ENCODE measurements at places on chromosomes 3 and 15.

GRCh38 chr3:47301456-47301855, 18.7 kb downstream of the KLHL18 start:
- DNase-seq, result no peak

DNA sequence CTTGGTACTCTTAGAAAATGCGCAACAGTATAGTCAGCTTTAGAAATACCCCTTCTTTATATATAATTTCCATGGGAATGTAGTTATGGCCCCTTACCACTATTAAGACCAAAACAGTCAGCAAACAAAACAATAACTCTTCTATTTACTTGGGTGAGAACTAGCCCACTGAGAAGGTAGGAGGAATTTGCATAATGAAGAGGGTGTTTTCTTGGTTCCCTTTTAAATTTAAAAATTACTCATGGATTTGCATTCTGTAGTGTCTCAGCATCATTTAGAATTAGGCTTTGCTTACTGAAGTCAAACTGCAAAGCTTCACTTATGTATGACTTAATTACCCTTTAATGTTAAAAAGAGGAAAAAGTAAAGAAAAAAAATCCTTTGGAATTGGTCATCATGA, 350.8 kb downstream of the PTPRG start:
- DNase-seq, result no peak

DNA sequence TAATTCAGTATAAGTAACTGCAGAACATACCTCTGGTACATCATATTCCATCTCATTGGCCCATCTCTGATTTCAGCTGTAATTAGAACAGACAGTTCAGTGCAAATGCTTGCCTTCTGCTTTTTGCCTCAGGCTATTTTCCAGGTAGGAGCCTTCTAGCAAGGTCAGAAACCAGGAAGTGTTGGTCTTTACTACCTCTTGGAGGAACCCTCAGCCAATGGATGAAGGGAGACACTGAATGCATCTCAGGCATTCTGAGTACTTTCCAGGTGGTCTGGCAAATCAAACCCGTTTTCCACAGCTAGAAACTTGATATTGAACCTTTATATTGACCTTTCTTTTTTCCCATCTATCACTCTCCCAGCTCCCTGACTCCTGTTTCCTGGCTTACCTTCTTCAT, 348.5 kb upstream of the SOX2 start:
- no peak for DNase-seq

DNA sequence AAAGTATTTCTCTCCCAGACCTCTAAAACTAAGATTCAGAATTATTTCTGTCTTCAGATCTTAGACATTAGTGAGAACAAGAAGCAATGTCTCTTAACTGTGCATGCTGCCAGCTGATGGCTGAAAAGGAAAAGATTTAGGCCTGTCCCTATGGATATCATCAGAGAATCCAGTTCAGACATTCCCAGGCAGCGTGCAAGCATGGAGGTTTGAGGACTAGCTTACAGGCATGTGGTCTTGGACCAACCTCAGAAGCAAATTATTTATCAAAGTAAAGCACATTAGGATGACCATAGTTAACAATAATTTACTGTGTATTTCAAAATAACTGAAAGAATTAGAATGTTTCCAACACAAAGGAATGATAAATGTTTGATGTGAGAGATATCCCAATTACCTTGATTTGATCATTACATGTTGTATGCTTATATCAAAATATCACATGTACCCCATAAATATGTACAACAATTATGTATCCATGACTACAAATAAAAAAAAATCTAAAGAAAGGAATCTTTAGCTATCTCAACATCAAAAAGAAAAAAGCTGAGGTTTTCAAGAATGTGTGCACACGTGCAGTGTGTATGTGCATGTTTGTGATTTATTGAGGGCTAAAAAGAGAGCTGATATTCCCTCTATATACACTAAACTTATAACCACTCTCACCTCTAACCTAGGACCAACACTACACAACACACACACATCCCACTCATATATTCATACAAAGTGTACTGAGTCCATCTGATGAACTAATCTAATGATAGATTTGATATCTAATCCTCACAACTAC, 108.9 kb upstream of the THBS1 start:
- DNase-seq, result no peak
